Pons (tissue), 1 donor: ENCODE measurements at places on chromosomes 5 and 9.

- DNase-seq, result no peak
These were observed 302.6 kb upstream of the TAS2R1 start for GRCh38 chr5:9932770-9933169.

GRCh38 chr9:87874304-87874623, 8.4 kb upstream of the SPATA31E1 start:
- no peak for DNase-seq

DNA sequence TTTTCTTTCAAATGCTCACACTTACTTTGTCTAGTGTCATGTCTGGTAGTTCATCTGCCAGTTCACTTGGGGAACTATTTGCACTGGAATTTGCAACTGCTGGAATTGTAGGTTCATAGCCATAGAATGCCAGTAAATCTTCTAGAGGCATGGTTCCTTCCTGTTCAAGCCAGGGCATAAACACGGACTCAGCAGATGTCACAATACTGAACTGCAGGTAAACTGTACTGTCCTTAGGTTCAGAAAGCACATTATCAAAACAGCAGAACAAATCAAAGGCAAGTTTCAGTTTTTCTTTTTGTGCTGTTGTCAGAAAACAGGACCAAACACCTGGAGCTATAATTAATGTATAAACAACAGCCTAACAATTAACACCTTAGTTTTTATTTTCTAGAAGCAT, 13.1 kb downstream of the MIER3 start:
- no peak for DNase-seq

GRCh38 chr5:95733107-95733665, 2.0 kb downstream of the RHOBTB3 start:
- no peak for DNase-seq

GRCh38 chr5:74500110-74500917, 140.2 kb downstream of the ENC1 start:
- no peak for DNase-seq

DNA sequence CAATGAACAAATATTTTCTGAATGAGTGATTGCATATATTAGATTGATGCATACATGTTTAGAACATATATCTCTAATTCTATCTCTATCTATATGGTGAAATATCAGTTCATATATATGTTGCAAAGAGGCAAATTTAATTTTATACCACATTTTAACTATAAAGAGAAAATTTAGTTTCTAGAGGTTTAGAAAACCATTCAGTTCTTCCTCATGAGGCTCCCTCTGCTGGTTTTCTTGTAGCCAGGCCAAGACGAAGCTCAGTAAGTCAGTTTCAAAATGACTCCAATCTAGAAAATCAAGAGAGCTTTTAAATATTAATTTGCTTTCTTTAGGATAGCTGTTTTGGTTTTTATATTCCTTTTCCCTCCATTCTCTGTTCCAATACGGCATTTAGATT, 312.1 kb downstream of the TMEM232 start:
- DNase-seq, result peak; percentile 23

- no peak for DNase-seq
These were observed 70.5 kb downstream of the ST8SIA4 start for GRCh38 chr5:100832252-100833230.

DNA sequence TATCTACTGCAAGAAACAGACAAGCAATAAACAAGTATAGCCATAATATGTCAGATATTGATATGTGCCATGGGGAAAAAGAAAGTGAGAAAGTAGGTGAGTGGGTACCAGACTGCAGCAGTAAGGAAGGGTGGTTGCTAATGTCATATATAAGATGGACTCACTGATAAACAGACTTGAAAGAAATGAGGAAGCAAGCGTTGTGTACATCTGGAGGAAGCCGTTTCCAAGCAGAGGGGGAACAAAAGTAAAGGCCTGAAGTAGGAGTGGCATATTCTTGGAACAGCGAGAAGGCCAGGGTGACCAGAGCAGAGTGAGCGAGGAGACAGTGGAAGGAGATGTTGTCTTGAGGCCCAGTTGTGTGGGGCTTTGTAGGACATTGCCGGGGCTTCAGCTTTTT, 142.2 kb upstream of the MAP3K1 start:
- DNase-seq, result peak; percentile 66

- DNase-seq, result peak; percentile 48
These were observed 817 bp upstream of the GNE start for GRCh38 chr9:36258996-36259533.

GRCh38 chr9:129542741-129543140, 78.2 kb downstream of the C9orf50 start:
- DNase-seq, result no peak

- no peak for DNase-seq
These were observed 33.5 kb downstream of the SHC3 start for GRCh38 chr9:89145097-89145496.

GRCh38 chr5:50958852-50959457, 292.5 kb downstream of the PARP8 start:
- peak; percentile 88 for DNase-seq

GRCh38 chr9:106032978-106033377, 338.6 kb downstream of the TMEM38B start:
- DNase-seq, result no peak

- no peak for DNase-seq
These were observed 325.2 kb downstream of the PSAT1 start for GRCh38 chr9:78622126-78622525.

GRCh38 chr5:83145241-83145640, 67.9 kb downstream of the XRCC4 start:
- DNase-seq, result no peak

GRCh38 chr5:139569270-139569955, 8.3 kb downstream of the UBE2D2 start:
- DNase-seq, result no peak

GRCh38 chr5:40904205-40904993, 4.9 kb upstream of the C7 start:
- DNase-seq, result peak; percentile 73

DNA sequence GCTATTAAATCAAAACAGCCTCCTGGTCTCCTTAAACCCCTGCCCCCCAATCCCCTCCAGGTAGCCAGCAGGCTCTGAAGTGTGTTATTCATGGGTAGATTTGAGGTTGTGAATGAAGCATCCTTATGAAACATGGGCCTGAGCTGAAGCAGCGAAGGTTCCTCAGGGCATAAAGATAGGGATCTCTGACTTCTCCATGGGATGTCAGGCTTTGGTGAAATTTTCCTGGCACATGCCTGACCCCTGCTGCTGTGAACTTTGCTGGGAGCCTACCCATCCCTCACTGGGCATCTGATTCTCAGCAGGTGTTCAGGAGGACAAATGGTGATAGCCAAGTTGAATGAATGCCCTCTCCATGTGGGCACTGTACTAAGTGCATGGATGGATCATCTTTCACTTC, 250.3 kb downstream of the ASTN2 start:
- DNase-seq, result no peak

GRCh38 chr5:75632321-75632720, 21.1 kb downstream of the ANKDD1B start:
- no peak for DNase-seq

- DNase-seq, result no peak
These were observed 3.4 kb upstream of the F12 start for GRCh38 chr5:177412603-177413233.

- peak; percentile 59 for DNase-seq
These were observed 436.0 kb downstream of the ZNF608 start for GRCh38 chr5:124310453-124310852.

- no peak for DNase-seq
These were observed 65.2 kb downstream of the USP20 start for GRCh38 chr9:129900263-129901027.

- no peak for DNase-seq
These were observed 417.5 kb downstream of the EFNA5 start for GRCh38 chr5:107253246-107253645.

DNA sequence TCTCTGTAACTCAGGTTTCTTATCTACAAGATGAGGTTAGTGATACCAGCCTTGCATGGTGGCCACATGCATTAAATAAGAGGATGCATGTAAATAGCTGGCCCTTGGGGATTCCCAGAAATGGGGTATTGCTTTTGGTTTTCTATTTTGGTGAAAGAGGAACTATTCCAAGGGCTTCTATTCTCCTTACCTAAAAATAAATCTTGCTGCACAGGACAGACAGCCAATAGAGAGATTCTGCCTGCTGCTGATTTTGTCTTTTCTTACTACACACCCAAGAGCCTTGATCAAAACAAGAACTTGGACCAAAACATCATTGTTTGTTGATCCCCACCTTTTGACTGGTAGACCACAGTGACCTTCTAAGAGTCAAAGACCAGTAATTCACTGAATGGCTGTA, 161.8 kb downstream of the PJA2 start:
- peak; percentile 28 for DNase-seq

- DNase-seq, result peak; percentile 16
These were observed 86.4 kb downstream of the ADRB2 start for GRCh38 chr5:148912714-148913398.

DNA sequence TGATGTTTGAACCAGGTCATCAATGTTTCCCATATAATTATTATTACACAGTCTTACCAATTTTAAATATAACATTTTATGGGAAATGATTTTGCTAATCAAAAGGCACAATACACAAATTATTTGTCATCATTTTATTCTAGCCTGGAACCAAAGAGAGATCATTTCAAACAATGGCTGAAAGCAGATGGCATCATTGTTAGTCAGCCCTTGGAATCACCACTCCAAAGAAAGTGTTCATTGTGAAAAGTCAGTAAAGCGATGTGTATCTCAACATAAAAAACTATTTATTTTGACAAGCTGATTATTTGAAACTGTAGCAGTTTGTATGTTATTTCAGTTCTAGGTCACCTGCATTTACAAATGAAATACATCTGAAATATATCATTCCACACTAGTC, 1068.7 kb downstream of the CDH12 start:
- DNase-seq, result no peak

DNA sequence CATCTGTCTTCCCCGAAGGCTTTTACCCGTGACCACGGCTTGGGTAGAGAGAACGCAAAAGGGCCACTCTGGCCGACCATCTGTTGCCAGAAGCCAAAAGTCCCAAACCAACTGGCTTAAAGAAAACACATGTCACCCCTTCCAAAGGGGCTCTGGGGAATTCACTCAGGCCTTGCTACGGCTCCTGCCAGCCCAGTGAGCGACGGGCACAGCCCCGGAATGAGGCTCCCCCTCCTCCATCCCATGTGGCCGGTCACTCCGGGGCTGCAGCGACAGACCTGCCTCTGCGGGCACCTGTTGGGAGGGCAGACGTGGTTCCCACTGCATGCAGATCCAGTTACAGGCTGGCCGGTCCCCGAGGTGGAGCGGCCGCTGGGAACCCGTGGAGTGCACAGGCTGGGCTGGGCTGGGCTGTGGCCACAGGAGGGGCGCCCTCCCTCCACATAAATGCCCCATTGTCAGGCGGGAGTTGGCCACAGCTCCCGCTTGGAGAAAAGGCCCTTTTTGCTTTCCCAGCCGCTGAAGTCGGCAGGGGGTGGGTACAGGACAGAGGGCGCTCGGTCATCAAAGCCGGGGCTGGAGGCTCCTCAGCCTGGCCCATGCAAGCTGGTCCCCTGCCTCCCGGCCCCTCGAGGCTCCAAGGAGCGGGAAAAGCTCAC, 19.9 kb downstream of the NOTCH1 start:
- peak; percentile 97 for DNase-seq

- no peak for DNase-seq
These were observed 10.5 kb upstream of the B4GALT1 start for GRCh38 chr9:33177639-33178038.

DNA sequence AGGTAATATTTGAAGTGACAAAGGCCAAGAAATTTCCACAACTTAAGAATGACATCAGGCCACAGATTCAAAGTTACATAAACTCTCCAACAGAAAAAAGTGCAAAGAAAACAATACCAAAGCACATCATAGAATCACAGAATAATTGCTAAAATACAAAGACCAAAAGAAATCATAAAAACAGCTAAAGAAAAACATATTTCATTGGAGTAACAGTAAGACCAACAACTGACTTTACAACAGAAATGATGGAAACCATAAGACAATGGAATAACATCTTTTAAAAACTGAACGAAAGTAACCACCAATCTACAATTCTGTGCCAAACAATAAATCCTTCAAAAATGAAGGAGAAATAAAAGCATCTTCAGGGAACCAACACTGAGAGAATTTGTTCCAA, 38.3 kb downstream of the ZDHHC21 start:
- no peak for DNase-seq

GRCh38 chr9:72257814-72258213, 107.2 kb downstream of the ZFAND5 start:
- no peak for DNase-seq

- DNase-seq, result no peak
These were observed 77.6 kb downstream of the PLAC8L1 start for GRCh38 chr5:146027751-146028150.

DNA sequence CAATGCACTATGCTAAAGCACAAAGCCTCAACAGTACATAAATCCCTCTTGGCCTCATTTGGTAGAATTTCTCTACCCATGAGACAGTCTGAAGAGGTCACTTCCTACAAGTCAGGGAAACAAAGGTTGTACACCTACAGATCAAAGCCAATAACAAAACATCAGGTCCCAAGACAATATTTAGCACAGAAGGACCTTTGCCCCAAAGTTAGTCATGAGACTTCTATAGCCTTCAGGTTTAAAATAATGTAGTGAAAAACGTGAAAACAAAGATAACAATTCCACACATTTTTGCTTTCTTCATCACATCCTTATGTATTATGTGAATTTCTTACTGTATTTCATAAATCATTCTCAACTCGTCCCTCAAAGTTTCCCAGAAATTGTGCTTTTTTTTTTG, 15.8 kb downstream of the AFF4 start:
- no peak for DNase-seq

DNA sequence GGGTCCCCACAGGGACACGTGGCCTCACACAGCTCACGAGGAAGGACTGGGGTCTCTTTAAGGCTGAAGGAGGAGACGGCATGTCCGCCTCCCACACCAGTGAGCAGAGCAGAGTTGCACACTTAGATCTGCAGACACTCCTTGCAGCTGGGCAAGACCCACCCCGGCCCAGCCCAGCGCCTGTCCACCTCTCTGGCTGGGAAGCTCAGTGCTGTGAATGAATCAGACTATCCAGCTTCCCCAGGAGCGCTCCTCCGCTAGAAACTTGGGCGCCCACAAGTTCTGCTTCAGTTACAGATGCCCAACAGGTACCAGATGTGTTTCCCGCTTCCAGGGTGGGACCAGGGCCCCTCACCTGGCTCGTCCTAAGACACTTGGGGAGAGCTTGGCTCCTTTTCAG, 78.9 kb downstream of the NSUN2 start:
- DNase-seq, result no peak

DNA sequence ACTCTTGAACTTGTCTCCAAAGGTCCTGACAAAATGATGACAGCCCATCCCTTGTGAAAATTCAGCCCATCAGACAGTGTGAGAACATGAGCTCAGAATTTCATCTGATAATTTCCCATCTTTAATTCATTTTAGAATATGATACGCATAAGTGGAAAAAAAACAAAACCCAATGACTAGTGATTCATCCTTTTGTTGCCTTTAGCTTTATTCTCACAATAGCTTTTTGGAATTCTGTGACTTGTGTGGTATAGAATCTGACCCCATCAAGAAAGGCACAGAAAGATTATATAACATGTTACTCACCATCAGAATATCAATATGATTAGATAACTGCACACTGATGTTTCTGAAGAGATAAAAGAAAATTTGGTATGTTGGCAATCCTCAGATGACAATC, 16.1 kb upstream of the TMED7 start:
- DNase-seq, result no peak

- no peak for DNase-seq
These were observed 216.0 kb downstream of the KDM4C start for GRCh38 chr9:6973762-6974161.

GRCh38 chr5:79396265-79396664, 117.7 kb downstream of the HOMER1 start:
- DNase-seq, result no peak

- no peak for DNase-seq
These were observed 313.3 kb downstream of the PIK3R1 start for GRCh38 chr5:68528821-68529273.

- peak; percentile 19 for DNase-seq
These were observed 24.2 kb downstream of the POU5F2 start for GRCh38 chr5:93717162-93717561.
